ENCODE measurements at places on chromosomes 4 and X.

GRCh38 chr4:182862141-182862875 lies 54.9 kb downstream of the DCTD start:
- DNase-seq, result no peak

- DNase-seq, result no peak
Observed at GRCh38 chr4:36243355-36244256, 708 bp downstream of the ARAP2 start.

DNA sequence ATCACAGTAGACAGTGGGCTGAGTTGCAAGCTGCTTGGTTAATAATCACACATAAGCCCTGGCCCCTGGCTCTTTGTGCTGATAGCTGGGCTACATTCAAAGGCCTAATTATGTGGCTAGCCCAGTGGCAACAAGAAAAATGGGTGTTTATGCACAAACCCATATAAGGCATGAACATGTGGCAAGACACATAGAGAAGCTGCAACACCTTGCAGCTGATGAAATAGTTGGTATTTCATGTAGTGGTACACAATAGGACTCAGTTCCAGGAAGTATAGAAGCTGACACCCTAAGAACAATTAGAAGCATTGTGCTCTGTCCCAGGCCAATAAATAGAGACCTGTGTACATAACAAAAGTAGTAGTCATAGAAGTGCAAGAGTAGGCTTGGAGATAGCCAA lies 14.6 kb upstream of the ZNF630 start:
- no peak for DNase-seq

GRCh38 chrX:11789809-11790208 lies 31.8 kb downstream of the MSL3 start:
- DNase-seq, result no peak

- no peak for DNase-seq
Observed at GRCh38 chrX:1249101-1249887, 19.3 kb upstream of the CSF2RA start.

DNA sequence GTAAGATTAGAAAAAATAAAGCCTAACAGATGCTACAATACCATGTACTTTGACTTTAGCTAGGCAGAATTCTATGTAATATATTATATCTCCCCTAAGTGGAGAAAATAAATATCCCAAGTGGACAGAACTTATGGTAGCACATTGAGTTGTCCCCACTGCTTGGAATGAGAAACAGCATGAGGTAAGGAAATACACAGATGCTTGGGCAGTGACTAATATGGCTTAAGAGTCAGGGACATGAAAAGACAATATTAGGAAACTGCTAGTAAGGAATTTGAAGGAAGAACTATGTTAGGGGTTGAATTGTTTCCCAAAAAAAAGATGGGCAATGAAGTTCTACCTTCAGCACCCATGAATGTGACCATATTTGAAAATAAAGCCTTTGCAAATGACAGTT lies 2265.1 kb downstream of the PCDH7 start:
- no peak for DNase-seq

DNA sequence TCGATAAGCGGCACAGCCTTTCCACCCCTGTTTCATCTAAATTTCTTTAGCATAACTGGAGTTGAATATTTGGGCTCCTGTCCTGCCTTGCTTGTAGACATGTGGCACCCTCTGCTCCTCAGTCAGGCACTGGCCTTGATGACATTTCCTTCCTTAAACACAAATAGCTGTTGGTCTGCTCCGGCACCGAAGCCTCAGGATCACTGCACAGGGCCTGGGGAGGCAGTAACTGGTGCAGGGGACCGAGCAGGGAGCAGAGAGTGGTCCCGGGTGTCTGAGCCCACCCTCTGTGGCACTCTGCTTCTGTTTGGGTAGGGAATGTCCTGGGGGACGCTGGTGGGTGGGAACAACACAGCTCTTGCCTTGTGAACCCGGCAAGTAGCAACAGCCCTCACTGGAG lies 13.6 kb downstream of the RGS12 start:
- DNase-seq, result no peak

GRCh38 chr4:119683518-119683917 lies 54.9 kb upstream of the PDE5A start:
- DNase-seq, result no peak

DNA sequence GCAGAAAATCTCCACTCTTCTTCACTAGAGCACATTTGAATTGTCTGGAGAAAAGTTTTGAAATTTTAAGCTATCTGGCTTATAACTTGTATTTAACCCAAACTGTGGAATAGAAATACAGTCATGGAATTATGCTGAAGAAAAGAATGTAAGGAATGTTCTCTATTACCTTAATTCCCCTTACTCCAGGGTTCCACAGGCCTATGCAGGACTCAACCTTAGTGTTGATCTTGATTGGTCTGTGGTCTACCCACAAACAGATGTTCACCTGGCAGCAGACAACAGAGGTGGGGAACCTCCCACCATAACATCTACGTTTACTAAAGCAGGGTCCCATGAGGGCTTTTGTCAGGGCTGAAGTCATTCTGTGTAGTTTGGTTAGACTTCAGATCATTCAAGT lies 189.3 kb upstream of the GPRIN3 start:
- DNase-seq, result no peak

DNA sequence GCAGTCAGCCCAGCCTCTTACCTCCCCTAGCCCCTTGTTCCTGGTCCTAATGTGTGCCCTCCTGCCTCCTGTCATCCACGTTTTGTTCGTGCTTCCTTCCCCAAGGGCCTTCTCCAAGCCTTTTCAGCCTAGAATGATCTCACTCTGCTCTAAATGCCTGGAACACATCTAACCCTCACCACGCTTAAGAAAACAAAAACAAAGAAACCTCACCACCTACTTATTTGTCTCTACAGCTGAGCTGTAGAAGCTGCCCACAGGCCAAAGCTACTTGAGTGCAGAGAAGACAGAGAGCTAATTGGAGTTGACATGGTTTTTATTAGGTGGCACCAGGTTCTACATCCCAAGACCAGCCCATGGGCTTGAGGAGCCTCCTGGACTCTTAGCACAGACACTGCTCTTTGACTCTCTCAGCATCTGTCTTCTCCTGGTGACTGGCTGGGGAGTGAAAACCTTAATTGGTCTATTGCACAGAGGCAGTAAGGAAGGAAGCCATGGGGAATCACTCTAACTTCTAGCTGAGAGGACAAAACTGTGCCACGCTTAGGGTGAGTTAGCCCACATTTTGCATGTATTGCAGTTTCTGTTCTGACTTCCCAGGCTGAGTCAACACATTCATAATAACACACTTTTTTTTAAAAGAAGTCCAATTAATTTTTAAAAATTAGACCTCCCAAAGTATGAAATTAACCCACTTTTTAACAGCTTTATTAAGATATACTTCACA lies 52.3 kb upstream of the PDK3 start:
- no peak for DNase-seq

DNA sequence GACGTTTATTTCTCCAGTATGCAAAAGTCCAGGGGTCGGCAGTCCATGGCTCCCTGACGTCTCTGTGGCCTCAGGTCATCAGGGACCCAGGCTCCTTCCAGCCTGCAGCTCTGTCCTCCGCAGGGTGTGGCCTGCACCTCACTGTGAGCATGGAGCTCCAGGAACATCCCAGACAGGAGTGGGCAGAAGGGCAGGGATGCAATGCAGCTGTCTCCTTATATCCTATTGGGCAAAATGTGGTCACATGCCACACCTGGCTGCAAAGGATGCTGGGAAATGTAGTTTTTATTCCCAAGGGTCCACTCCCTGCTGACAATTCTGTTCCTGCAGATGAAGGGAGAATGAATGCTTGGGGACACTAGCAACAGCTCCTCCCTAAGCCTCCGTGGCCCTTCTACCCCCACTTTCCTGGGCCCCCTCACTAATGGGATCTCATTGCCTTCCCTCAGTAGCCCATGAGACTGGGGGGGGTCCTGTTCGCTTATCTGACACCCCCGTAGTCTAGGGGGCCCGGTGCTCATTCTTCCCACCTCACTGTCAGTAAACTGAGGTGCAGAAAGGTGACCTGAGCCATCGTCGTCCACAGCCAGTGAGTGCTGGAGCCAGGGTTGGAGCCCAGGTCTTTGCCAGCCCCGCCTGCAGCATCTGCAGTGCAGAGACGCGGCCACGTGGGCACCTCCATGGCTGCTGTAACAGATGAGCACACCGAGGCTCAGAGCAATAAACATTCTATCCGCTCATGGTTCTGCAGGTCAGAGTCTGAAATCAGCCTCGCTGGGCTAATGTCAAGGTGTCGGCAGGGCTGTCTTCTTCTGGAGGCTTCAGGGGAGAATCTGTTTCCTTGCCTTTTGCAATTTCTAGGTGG lies 5.9 kb upstream of the GRPEL1 start:
- DNase-seq, result peak; percentile 14

DNA sequence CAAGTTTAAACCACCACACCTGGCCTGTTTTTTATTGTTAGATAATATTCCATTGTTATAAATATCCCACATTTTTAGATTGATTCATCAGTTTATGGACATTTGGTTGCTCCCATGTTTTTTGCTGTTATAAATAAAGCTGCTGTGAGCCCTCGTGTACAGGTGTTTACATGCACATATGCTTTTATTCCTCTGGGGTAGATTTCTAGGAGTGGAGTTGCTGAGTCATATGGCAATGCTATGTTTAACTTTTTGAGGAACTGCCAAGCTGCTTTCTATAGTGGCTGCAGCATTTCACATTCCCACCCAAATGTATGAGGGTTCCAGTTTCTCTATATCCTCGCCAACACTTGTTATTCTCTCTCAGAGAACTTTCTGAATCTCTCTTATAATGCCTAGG lies 90.5 kb downstream of the TBL1X start:
- no peak for DNase-seq

DNA sequence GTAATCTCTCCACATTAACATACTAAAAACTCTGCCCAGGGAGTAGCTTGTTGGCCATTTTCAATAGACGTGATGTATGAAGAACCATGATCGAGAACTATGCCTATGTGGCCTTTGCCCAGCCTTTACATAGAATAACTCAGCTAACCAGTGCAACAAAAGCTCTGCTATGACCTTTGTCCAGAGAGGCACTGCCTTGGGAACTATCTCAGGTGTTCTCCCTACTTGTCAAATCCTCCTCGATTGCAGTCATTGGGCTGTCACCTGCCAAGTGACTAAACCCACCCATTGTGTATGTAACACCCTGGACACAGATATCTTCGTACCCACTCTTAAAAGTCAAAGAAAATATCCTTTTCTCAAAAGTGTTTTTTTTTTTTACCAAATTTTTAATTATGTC lies 610.3 kb upstream of the GALNTL6 start:
- no peak for DNase-seq

GRCh38 chr4:182538031-182538430 lies 294.8 kb downstream of the TENM3 start:
- DNase-seq, result no peak

DNA sequence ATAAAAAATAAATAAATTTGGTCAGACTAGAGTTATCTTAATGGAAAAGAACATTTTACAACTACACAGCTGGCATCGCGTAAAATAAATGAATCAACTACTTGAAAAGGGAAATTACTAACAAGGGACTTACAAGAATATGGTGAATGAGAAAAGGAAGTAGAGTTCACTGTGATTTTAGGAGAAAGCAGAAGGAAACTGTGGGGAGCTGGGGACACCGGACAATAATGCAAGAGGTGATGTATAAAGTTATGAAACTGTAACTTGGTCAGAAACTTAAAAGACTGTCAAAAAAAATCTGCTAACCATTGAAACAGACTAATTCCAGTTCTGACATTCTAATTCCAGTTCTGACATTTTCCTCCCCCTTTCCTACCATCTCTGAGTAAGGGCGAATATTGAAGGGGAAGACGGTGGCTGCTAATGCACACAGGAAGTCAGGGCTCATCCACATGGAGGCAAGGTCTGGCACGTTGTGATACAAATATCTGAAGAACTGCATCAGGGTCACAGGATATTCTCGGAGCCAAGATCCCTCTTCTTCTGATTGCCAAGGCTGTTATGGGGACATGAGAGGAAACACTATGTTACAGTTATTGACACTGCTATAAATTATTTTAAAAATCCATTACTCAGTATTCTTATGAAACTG lies 170.5 kb downstream of the CDS1 start:
- DNase-seq, result no peak

DNA sequence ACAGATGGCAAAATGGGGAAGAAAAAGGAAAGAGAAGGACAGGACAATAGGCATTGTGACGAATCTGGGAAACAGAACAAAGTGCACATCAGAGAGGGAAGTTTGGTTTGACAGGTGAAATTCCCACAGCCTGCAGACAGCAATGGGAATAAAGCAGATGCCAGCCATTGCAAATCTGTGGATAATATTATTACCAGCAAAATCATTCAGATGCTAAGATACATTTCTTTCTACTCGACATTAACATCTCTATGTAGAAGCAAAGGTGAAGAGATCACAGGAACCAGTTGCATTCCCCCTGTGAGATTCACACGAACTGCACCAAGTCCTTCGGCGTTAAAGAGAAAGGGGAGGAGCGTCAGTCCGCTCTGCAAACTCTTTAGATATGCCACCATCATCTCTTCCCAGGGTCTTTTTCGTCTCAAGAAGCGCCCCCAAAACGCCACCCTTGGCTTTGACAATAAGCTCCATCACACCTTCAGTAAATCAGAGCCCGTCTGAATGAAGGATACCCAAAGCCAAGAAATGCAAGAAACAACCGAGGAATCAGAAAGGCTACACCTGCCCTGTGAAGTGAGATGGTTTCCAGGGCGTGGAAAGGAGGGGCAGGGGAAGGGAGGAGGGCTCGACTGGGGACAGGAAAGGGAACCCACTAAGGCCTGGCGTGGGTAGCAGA lies 1.9 kb downstream of the NEUROG2 start:
- no peak for DNase-seq

GRCh38 chrX:29237972-29238371 lies 650.7 kb downstream of the IL1RAPL1 start:
- DNase-seq, result no peak

DNA sequence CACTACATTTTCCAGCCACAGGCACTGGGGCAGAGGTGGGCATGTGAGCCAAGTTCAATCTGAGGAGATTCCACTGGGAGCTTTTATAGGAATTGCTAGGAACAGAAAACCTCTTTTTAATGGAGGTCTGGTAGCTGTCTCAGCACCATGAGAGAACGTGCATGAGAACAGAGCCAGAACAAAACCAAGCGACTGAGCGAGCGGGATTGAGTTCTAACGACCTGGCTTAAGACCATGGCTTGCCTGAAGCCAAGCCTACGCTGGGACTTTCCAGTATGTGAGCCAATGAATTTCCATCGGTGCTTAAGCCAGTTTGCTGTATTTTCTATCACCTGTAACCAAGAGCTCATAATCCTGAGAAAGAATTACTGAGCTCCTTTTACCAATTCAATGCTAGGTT lies 183.7 kb downstream of the NR3C2 start:
- DNase-seq, result no peak

DNA sequence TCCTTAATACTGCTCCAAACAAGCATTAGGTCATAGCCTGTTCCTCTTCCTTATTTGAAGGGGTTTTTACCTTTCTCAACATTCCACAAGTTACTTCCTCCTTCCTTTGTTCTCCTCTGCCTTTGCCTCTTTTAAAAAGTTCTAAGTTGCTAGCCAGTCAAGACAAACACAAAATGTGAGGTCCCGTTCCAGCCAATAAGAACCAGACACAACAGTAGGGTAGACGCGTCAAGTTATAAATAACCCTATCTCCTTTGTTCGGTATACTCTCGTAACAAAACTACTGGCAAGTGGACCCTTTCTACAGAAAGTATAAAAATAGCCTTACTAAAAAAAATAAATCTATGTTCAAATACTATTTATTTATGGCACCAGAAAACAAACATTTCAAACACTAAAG lies 6.3 kb upstream of the ACE2 start:
- DNase-seq, result no peak

GRCh38 chr4:100593935-100594334 lies 76.1 kb upstream of the EMCN start:
- no peak for DNase-seq

- no peak for DNase-seq
Observed at GRCh38 chrX:11663875-11664210, 1.9 kb downstream of the ARHGAP6 start.

All from SK-N-MC (cell line).